Activated naive CD8-positive, alpha-beta T cell treated with anti-CD3 and anti-CD28 coated beads, Interleukin-2, amount 50 U/mL, for 24 hours (primary cell): ENCODE measurements at places on chromosomes 1 and 21.

- H3K4me1 ChIP-seq: no peaks in the 10 kb centered on the region
- no peaks in the 10 kb centered on the region for H3K36me3 ChIP-seq
- no peak overlapping the region for H3K27ac ChIP-seq
- H3K4me3 ChIP-seq: no peak overlapping the region
- no peaks in the 10 kb centered on the region for H3K27me3 ChIP-seq
Measured at GRCh38 chr1:94619731-94620130, 78.2 kb upstream of the F3 start.

DNA sequence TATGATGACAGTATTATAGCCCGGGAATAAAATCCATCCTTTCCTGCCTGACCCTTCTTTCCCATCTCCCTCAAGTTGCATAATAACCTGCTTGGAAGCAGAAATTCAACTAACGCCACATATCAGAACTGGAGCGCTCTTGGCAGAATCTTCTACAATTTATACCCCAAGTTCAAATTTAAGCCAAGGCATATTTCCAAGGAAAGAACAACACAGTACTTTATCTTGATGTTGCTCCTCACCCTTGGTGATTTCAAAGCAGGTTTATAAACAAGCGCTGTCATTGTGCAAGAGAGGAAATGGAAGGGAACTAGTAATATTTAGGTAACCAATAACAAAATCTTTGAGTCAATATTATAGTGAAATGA is 38.0 kb upstream of the PTGFRN start:
- no peak for DNase-seq
- H3K27ac ChIP-seq: no peak overlapping the region
- no peak overlapping the region for H3K4me3 ChIP-seq
- peaks cover 23% of the 10 kb centered on the region for H3K4me1 ChIP-seq
- H3K27me3 ChIP-seq: no peaks in the 10 kb centered on the region

DNA sequence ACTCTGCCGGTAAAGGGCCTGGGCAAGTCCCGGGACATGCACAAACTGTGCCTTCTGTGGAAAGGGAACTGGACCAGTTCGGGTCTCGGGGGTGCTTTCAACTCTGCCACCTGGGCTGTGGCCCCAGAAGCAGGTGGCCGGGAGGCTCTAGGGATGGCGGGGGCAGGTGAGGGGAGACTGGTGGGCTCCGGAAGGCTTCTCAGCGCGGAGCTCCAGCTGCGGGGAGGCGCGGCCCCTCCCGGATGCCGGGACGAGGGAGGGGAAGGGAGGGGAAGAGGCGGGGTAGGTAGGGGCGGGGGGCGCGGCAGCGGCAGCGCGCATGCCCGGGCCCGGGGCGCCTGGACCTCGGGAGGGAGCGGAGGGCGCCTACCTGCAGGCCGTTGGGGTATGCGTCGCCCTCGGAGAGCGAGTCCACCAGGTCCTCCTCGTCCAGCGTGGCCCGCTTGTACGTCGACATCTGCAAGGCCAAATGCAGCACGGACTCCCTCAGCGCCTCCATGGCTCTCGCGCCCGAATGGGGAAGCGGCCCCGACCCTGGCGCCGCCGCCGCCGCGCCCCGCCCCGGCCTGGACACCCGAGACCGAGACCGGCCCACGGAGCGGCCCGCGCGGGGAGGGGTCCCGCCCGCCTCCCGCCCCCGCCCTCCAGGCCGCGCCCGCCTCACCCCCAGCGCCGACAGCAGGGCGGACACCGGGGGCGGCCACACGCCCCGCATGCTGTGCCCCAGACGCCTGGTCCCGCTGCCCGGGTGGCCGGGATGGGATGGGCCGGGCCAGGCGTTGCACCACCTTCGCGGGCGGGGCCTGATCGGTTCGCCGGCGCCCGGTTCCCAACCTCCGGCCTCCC is at the start of gene ECE1:
Gene ECE1 (minus strand): TSS at position 764 of the 846 bp plus-strand sequence. CDS start 49 bp downstream, at position 715.
- H3K27me3 ChIP-seq: no peaks in the 10 kb centered on the region
- peaks cover 72% of the 10 kb centered on the region for H3K4me1 ChIP-seq
- peak within 1 kb of the TSS; percentile 99 for H3K27ac ChIP-seq
- H3K4me3 ChIP-seq: peak within 1 kb of the TSS; percentile 88
- peak; percentile 52 for DNase-seq

DNA sequence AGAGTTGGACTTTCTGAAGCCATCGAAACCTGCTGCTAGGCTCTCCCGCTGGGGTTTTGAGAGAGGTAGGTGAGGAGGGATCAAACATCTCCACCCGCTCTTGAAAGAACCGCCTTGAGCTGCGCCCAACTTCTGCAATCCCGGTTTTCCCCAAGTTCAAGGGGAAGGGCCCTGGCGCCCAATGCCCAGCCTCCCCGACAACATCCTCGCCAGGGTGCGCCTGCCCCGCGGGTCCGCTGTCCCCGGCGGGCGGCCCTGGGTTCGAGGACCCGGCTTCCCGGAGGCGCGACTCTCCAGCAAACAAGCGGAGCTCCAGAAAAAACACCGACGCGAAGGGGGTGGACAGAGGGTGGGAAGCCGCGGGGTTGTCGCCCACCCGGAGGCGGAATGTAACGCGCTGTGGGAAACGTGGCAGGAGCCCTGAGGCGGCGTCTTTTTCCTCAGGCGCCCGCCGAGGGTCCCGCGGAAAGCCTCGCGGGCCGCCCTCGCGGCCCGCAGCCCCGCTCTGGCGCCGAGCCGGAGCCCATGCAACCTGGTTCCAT is 607 bp downstream of the BTG3 start:
- peaks cover 36% of the 10 kb centered on the region for H3K4me1 ChIP-seq
- peaks cover 35% of the 10 kb centered on the region for H3K36me3 ChIP-seq
- peak; percentile 29 for DNase-seq
- H3K27me3 ChIP-seq: no peaks in the 10 kb centered on the region
- H3K4me3 ChIP-seq: peak overlapping the region; percentile 86

DNA sequence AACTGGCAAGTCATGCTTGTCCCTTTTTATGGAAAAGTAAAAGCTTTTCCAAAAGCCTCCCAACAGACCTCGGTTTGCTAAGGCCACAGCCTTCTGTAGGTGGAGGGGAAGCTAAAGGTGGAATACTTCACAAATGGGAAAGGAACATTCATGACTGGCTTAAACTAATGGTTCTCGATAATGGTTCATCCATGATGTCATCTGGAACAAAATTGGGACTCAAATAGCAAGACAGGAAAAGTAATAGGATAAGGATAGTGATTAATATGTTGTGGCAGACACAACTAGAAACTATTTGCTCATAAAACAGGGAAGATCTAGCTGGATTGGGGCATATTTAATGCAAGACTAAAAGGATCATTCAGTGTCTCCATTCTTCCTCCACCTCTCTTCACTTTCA is 16.7 kb upstream of the SPATA6 start:
- no peak for DNase-seq
- no peak overlapping the region for H3K27ac ChIP-seq
- H3K36me3 ChIP-seq: no peaks in the 10 kb centered on the region
- no peaks in the 10 kb centered on the region for H3K27me3 ChIP-seq

DNA sequence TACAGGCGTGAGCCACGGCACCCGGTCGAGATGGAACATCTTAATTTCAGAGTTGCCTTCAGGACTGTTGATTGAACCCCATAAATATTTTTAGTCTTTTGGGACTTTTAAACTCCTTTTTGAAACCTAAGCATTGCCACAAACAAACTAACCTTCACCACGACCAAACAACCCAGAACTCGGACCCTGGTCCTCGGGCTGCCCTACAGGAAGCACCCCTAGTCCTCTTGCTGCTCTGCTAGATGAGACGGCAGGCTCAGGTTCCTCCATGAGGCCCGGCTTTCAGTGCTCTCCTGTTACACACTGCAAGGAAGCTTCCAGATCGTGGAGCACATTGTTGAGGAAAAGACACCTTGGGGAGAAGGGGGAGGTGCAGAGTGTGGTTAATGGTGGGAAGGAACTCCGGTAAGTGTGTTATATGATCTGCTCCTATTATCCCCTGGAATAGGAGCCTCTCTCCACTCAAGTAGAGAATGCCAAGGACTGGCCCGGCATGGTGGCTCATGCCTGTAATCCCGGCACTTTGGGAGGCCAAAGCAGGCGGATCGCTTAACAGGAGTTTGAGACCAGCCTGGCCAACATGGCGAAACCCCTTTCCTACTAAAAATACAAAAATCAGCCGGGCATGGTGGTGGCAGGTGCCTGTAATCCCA is 5.7 kb downstream of the EPHX1 start:
- DNase-seq: no peak
- H3K27me3 ChIP-seq: peaks cover 2% of the 10 kb centered on the region
- no peaks in the 10 kb centered on the region for H3K36me3 ChIP-seq
- peaks cover 12% of the 10 kb centered on the region for H3K4me1 ChIP-seq

- H3K36me3 ChIP-seq: peaks cover 23% of the 10 kb centered on the region
- peak overlapping the region; percentile 95 for H3K27ac ChIP-seq
- H3K4me1 ChIP-seq: peaks cover 54% of the 10 kb centered on the region
- peak overlapping the region; percentile 99 for H3K4me3 ChIP-seq
- DNase-seq: peak; percentile 62
Measured at GRCh38 chr21:37073417-37074196, 553 bp downstream of the TTC3 start.

DNA sequence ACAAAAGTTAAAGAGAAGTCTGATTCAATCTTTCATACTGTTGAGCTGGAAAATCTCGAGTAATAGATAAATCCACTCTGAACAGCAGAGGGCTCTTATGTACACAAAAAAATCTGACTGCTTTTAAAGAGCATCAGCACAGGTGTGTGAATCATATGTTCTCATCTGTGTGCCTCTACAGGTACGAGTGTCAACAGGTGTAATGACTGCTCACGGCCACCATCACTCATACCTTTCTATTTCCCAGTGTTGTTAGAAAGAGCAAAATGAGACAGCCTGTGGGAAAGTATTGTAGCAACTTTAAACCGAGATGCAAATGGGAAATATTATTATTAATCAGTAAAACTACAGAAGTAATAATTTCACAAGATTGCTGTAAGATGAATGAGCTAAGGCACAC is 49.0 kb upstream of the SCAF4 start:
- H3K27ac ChIP-seq: no peak overlapping the region
- no peak overlapping the region for H3K4me3 ChIP-seq
- no peaks in the 10 kb centered on the region for H3K36me3 ChIP-seq
- H3K27me3 ChIP-seq: peaks cover 10% of the 10 kb centered on the region
- H3K4me1 ChIP-seq: peaks cover 2% of the 10 kb centered on the region

GRCh38 chr1:156191292-156191964 is 2.5 kb upstream of the SLC25A44 start:
- peaks cover 43% of the 10 kb centered on the region for H3K4me1 ChIP-seq
- no peak overlapping the region for H3K4me3 ChIP-seq
- no peak for DNase-seq

DNA sequence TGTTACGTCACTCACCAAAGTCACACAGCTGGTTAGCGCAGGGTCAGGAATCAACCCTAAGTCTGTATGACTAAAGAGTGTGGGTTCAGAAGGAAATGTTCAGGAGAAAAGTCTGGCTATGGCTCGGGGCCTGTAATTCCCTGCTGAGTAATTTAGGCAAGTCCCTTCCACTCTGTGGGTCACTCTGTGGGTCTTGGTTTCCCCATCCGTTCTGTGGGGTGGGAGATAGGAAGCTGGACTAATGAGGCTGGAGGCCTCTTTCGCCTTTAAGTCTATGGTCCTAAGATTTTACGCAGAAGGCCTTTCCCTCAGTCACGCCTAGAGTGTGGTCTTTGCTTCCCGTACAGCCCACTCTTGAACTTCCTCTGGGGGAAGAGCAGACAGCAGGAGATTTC is 14.3 kb upstream of the MED18 start:
- no peak overlapping the region for H3K4me3 ChIP-seq
- no peak for DNase-seq
- no peaks in the 10 kb centered on the region for H3K36me3 ChIP-seq
- H3K27ac ChIP-seq: no peak overlapping the region

DNA sequence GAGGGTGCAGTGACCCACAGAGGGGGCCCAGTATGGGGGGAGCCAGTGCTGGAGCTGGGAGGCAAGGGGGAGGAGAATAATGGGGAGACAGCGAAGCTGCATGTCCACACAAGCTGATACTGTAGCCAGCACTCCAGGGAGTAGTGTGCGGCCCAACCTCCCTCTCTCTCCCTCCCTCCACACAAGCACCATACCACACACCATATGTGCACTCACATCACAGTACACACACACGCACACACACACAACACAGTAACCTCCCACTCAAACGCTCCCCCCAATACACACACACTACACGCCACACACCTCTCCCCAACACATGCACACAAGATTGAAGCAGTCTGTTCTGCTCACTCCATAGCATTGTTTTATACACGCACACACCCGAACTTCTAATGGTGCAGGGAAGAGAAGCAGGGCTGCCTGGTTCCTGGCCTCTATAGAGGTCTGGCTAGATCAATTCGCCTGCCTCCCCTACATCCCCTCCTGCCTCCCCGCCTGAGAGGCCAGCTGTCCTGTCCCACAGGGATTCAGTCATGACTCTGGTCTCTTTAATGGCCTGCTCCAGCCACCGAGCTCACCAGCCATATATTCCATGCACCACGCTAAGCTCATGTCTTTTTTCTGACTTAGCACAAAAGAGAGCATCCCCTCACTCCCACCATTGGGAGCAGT is 3.8 kb downstream of the NCDN start:
- no peak overlapping the region for H3K4me3 ChIP-seq
- no peak for DNase-seq
- H3K27ac ChIP-seq: no peak overlapping the region

GRCh38 chr21:18810136-18810535 is 406.6 kb upstream of the TMPRSS15 start:
- H3K27me3 ChIP-seq: no peaks in the 10 kb centered on the region
- H3K4me1 ChIP-seq: no peaks in the 10 kb centered on the region
- no peak overlapping the region for H3K27ac ChIP-seq
- DNase-seq: no peak

DNA sequence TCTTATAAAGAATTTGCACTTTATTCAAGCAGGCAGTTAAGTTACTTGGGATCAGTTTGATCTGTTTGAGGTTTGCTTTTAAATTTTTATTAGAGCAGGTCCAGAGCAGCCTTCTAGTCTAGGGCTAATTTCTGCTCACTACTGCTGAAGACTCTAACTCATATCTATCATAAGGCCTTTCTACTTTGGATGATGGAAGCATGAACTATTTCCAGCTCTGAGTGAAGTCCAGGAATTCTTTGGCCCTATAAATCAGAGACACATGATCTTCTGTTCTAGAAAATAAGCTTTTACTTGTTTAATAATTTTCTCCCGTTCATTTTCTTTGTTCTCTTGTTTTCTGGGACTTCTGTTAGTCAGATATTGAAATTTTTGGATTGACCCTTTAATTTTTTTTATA is 14.7 kb downstream of the NIBAN1 start:
- no peak for DNase-seq
- H3K27me3 ChIP-seq: peaks cover 5% of the 10 kb centered on the region
- no peak overlapping the region for H3K27ac ChIP-seq
- peaks cover 16% of the 10 kb centered on the region for H3K4me1 ChIP-seq
- peaks cover 16% of the 10 kb centered on the region for H3K36me3 ChIP-seq
- no peak overlapping the region for H3K4me3 ChIP-seq

DNA sequence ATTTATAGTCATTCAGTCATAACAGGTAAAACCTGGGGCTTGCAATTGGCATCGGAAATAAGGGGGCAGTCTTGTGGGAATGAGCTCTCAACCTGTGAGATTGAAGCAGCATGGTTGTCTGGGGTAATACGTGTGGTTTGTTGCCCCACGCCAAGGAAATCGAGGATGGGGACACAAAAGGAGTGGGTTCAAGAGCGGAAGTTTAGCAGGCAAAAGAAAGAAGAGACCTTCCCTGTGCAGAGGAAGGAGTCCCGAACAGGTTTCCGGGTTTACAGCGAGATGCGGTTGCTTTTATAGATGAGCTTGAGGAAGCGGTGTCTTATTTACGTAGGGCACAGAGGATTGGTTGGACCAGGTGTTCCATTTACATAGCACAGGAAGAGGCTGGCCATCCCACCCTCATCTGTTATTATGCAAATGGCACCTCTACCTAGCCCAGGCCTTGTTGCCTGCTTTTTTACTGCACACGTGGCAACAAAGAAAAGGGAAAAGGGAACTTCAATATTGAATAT is 37.3 kb downstream of the IFNAR1 start:
- H3K27ac ChIP-seq: peak overlapping the region; percentile 83
- peak overlapping the region; percentile 75 for H3K4me3 ChIP-seq
- H3K36me3 ChIP-seq: peaks cover 3% of the 10 kb centered on the region
- DNase-seq: peak; percentile 39
- H3K4me1 ChIP-seq: peaks cover 21% of the 10 kb centered on the region
